ENCODE measurements at places on chromosomes 2 and 18. TPM values are rescaled to one million over a fixed set of nuclear protein-coding genes. Genes with fewer than 3 reads are reported as not detected.

Gene CD207
- not detected for total RNA-seq

Gene TP53I3
- total RNA-seq = 21.4 TPM

Gene PTH2R
- not detected for total RNA-seq

Gene SPHKAP
- total RNA-seq = not detected

Gene C2orf80
- total RNA-seq = not detected

Gene LINC00305
- total RNA-seq = not detected

Gene PLEKHH2
- 2.3 TPM for total RNA-seq

Gene AFF3
- total RNA-seq = not detected

Gene DYNAP
- not detected for total RNA-seq

Gene TRIM43B
- not detected for total RNA-seq

Gene SP5
- total RNA-seq = 7.3 TPM

Gene PRSS56
- total RNA-seq = not detected

Gene GREB1
- 0.20 TPM for total RNA-seq

Gene BCS1L
- 36.0 TPM for total RNA-seq

Gene KCNG2
- not detected for total RNA-seq

Gene HADHA
- 99.9 TPM for total RNA-seq

Gene TMEM150A
- total RNA-seq = 5.3 TPM

Gene UPP2
- not detected for total RNA-seq

Gene ZNF638
- 109 TPM for total RNA-seq

Gene TWSG1
- 55.8 TPM for total RNA-seq

Gene MGAT5
- total RNA-seq = 37.7 TPM

Gene LBX2
- total RNA-seq = 0.76 TPM

Gene GREB1L
- 6.0 TPM for total RNA-seq

Gene REG3G
- not detected for total RNA-seq
